CD4-positive, alpha-beta T cell treated with Interleukin-6 at 100 ng/mL for 8 hours (primary cell): ENCODE measurements at places on chromosomes 12 and 14.

GRCh38 chr12:131883521-131883900, 10.9 kb upstream of the ULK1 start:
- no peak for DNase-seq

GRCh38 chr14:103158688-103159087, 35.4 kb downstream of the TNFAIP2 start:
- DNase-seq, result no peak

GRCh38 chr12:111488271-111488670, 82.5 kb downstream of the SH2B3 start:
- no peak for DNase-seq

DNA sequence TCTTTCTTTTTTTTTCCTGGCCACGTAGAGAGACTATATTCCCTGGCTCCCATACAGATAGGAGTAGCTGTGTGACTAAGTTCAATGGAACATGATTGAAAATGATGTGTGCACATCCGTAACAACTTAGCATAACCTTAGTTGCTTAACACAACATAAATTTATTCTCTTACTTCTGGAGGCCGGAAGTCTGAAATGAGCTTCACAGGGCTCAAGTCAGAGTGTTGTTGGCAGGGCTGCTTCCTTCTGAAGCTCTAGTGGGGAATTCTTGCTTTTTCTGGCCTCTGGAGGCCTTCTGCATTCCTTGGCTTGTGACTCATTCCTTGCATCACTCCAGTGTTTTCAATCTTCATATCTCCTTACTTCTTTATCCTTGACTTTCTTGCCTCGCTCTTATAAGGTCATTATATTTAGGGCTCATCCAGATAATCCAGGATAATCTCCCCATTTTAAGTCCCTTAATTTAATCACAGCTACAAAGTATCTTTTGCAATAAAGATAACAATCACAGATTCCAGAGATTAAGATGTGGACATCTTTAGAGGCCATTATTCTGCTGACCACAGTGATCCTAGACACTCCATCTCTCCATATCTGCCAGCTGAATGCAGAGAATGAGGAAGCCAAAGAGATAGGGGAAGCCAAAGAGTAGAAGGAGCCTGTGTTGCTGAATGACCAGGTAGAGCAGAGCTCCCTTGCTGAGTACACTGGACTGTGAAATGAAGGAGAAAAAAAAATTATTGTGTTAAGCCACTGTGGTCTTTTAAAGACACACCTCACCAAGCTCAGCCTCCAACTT, 21.0 kb upstream of the SNX6 start:
- DNase-seq, result no peak

DNA sequence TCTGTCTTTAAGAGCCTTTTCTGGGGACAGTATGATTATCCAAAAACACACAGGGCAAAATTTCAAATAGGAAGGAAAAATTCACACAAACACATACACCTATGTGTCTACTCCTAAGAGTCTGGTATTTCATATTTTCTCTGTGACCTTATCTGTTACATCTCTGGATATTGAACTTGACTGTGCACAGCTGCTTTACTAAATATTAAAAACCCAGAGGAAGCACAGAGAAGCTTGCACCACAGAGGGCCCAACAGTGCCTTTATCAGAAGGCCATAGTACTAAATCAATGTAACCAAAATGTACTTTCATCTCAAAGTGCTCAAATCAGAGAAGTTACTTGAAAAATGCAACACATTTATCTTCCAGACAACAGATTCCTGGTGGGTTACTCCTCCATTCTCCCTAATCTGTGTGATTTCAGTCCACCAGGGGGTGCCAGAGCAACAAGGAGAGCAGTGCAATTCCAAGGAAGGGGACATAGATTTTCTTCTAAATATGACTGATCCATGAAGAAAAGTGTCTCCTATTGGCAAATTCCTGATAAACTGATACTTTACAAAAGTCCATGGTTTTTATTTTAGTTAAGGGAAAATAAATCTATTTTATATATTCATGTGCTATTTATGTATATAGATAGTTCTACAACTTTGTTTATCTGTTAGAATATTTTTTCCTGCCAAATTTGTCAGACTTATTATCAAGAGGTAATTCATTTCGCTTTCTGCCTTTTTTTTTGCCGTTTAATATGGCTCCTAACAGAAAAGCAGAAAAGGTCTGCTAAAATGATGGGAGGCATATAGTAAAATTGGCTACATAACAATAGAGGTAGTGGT, 617.6 kb downstream of the LRFN5 start:
- no peak for DNase-seq

- DNase-seq, result no peak
Observed at GRCh38 chr14:38882533-38882932, 220.5 kb downstream of the SEC23A start.

GRCh38 chr12:45705404-45705803, 24.1 kb upstream of the ARID2 start:
- DNase-seq, result no peak

DNA sequence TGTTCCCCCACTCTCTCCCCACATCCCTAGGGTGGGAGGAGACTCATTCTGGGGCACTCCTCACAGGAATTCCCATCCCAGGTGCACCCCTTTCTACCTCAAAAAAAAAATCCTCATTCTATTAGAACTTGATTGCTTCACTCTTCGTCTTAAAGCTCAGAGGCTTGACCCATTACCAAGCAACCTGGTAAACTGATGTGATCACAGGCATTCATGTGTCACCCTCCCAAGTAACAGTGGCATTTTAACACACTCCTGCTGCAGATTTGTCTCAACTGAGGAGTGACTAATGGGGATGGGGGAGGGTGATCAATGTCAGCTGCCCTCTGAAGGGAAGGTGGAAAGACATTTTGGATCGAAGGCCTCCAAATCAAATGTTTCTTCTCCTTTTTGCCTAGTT, 78.1 kb upstream of the PTHLH start:
- no peak for DNase-seq

- DNase-seq, result no peak
Observed at GRCh38 chr12:1398673-1399072, 195.7 kb downstream of the FBXL14 start.

DNA sequence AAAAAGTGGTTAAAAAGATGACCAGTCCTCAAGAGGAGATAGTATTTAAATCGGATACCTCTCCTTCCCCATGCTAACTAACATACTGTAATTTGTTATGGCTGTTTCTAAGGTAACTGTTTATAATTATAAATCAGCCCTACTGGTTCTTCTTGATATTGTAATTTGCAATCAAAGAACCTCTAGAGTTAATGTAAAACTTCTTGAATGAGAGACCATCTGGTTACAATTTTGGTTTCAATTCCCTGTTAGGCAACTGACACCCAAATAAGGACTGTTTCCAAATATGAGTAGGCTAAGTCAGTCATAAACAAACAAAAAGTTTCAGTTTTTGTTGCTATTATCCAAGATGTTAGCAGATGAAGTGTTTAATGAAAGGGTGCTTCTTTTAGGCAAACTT, 120.2 kb upstream of the DNM1L start:
- no peak for DNase-seq

GRCh38 chr14:22768947-22769346, 2.5 kb downstream of the OXA1L start:
- DNase-seq, result no peak

GRCh38 chr14:67764496-67764895, 51.9 kb downstream of the ZFYVE26 start:
- no peak for DNase-seq

GRCh38 chr14:83041224-83041623, 1507.6 kb upstream of the SEL1L start:
- no peak for DNase-seq

- no peak for DNase-seq
Observed at GRCh38 chr12:96500693-96501092, 11.3 kb downstream of the CFAP54 start.

DNA sequence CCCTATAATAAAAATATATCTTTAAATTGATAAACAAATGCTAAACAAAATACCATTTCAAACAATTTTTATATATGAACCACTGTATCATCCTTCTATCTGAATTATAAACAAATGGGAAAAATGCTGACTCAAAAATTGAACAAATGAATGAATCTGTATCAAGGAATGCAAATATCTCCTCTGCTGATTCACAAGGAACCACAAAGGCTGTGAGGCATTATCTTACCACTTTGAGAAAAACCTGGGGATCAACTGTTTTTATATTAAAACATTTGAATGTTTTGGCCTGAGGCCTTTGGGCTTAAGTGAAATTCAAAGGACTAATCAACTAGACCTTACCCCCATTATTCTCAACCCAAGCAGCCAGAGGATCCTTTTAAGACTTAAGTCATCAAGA, 86.3 kb downstream of the EML5 start:
- DNase-seq, result no peak
